ENCODE measurements at places on chromosomes 16 and 17.

DNA sequence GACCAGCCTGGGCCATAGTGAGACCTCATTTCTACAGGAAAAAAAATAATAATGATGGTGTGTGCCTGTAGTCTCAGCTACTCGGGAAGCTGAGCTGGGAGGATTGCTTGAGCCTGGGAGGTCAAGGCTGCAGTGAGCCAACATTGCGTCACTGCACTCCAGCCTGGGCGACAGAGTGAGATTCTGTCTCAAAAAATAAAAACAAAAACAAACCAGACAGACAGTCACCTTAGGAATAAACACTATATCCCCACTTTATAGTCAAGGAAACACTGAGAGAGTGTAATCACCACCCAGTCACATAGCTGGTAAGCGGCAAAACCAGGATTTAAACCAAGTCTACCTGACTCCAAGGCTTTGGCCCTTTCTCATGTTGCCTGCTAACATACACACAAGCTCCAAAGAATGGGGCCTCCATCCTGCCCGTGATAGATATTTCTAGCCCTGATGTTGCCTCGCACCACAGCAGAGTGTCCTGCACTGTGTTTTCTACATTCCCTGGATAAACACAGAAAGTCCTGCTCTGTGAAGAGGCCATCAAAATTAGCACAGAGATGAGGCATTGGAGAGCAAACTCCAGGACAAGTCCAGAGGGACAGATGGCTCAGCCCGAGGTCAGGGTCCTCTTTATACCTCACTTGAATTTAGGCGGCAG lies 66.1 kb upstream of the SMURF2 start:
- DNase-seq = no peak

DNA sequence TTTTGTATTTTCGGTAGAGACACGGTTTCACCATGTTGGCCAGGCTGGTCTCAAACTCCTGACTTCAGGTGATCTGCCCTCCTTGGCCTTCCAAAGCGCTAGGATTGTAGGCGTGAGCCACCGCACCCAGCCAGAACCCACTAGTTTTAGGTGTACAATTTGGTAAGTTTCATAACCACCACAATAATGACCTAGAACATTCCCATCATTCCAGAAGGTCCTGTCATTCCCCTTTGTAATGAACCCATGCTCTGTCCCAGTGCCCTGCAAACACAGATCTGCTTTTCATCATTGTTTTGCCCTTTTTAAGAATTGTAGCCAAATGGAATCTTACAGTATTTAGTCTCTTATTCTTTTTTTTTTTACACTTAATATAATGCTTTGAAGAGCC lies 35.6 kb upstream of the IRF8 start:
- DNase-seq = no peak

- DNase-seq = no peak
These were observed 490.3 kb upstream of the GOT2 start for GRCh38 chr16:59224401-59224800.

GRCh38 chr17:67477687-67478086 lies 100.6 kb downstream of the PITPNC1 start:
- DNase-seq = no peak
